ENCODE measurements at places on chromosomes 11 and 22. TPM values are rescaled to one million over a fixed set of nuclear protein-coding genes. Genes with fewer than 3 reads are reported as not detected.

Gene MS4A8
- not detected for total RNA-seq

DNA sequence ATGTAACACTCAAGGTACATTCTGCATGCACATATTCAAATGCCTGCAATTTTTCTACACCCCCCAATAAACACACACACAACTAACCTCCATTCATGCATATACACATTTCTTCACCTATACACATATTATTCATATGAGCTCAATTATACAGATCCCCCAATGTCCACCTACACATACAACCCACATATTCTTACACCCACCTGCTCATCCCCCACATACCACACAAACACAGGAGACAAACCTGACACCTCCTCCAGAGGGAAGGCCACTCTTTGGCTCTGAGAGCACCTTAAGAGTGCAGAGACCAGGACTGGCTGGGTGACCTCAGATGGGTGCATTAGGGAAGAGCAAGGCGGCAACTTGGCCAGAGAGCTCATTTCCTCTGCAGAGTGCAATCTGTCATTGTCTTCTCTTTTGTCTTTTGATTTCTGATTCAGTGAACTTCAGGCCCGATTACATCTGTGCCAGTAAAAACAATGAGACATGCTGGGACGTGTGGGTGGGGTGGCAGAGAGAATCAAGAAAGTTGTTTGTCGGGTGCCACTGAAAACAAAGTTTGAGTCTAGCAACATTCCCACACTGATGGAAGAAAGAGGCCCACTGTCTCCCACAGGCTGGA is 208.4 kb downstream of the NXPE2 start:
- H3K4me3 ChIP-seq, result no peak overlapping the region
- H3K36me3 ChIP-seq, result no peaks in the 10 kb centered on the region
- H3K27ac ChIP-seq, result no peak overlapping the region
- H3K27me3 ChIP-seq, result no peaks in the 10 kb centered on the region
- no peak for DNase-seq

DNA sequence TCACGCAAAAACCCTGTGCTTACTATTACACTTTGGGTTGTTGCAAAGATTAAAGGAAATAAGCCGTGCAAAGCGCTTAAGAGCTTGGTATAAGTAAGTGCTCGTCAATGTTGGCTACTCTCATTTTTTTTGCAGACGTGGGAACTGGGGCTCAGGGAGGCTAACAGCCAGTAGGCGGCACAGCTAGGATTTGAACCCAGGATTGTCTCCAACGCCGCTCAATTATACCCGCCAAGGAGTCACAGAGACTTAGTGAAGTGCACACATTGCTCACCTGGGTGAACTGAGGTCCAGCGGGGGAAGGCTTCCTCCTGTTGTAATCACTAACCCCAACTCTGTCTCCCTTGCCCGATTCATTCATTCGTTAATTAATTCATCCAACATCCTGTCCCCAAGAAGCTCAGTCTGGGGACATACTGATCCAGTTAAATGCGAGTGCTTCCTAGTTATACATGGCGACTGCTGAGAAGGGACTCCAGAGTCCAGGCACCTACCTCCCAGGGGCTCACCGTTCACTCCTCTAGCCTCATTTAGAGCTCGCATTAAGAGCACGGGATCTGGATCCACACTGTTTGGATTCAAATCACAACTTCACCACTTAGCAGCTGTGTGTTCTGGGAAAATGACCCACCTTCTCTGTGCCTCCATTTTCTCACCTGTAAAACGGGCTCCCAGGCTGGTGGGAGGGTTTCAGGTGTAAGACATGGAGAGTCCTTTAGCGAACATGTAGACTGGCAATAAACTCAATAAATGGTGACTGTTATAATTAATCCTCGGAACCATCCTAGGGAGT is 838 bp upstream of the MTFP1 start:
- peak overlapping the region; percentile 98 for H3K4me3 ChIP-seq
- H3K4me1 ChIP-seq, result peaks cover 66% of the 10 kb centered on the region
- peaks cover 44% of the 10 kb centered on the region for H3K36me3 ChIP-seq
- H3K27ac ChIP-seq, result peak overlapping the region; percentile 99
- no peak for DNase-seq

Gene NNMT
- total RNA-seq, result not detected

Gene OR2D2
- 0.56 TPM for total RNA-seq

GRCh38 chr11:12636871-12637410 is 37.3 kb upstream of the TEAD1 start:
- no peaks in the 10 kb centered on the region for H3K36me3 ChIP-seq
- no peak overlapping the region for H3K27ac ChIP-seq
- no peaks in the 10 kb centered on the region for H3K4me1 ChIP-seq
- no peak overlapping the region for H3K4me3 ChIP-seq
- H3K27me3 ChIP-seq, result peaks cover 2% of the 10 kb centered on the region
- no peak for DNase-seq

- H3K27ac ChIP-seq, result no peak overlapping the region
- peaks cover 5% of the 10 kb centered on the region for H3K4me1 ChIP-seq
- peaks cover 8% of the 10 kb centered on the region for H3K27me3 ChIP-seq
These were observed 28.7 kb downstream of the KCNQ1 start for GRCh38 chr11:2473361-2474058.

Gene E2F8
- 28.2 TPM for total RNA-seq

Gene LRRC51
- total RNA-seq, result 8.2 TPM

DNA sequence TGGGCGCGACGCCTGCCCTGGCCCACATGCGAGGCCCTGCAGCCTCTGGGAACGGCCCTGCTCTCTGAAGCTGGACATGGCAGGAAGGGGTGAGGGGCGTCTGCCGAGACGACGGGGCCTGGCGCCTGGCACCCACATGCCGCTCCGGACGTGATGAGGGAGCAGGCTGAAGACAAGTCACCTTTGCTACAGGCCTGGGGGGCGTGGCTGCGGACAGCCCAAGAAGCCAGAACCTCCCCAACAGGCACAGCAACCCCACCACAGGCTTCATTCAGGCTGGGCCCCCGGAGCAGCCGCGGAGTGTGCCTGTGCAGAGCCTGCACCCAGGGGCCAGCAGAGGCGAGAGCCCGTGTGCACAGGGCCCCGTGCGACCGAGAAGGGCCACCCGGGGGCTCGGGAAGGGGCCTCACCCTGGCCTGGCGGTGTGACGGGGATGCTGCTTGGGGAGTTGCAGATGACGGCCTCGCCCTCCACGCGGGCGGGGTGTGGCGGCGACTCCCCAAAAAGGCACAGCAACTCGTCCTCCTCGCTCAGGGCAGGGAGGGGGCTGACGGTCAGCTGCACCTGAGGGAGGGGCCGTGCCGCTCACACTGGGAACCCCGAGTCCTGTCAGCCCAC is 16.6 kb upstream of the MAPK11 start:
- no peak overlapping the region for H3K27ac ChIP-seq
- no peaks in the 10 kb centered on the region for H3K4me1 ChIP-seq
- no peaks in the 10 kb centered on the region for H3K27me3 ChIP-seq
- no peak for DNase-seq

GRCh38 chr11:74641289-74641688 is 48.9 kb downstream of the POLD3 start:
- H3K27me3 ChIP-seq, result no peaks in the 10 kb centered on the region
- no peak for DNase-seq
- peaks cover 8% of the 10 kb centered on the region for H3K4me1 ChIP-seq
- no peak overlapping the region for H3K27ac ChIP-seq
- no peak overlapping the region for H3K4me3 ChIP-seq

Gene APOL4
- not detected for total RNA-seq

DNA sequence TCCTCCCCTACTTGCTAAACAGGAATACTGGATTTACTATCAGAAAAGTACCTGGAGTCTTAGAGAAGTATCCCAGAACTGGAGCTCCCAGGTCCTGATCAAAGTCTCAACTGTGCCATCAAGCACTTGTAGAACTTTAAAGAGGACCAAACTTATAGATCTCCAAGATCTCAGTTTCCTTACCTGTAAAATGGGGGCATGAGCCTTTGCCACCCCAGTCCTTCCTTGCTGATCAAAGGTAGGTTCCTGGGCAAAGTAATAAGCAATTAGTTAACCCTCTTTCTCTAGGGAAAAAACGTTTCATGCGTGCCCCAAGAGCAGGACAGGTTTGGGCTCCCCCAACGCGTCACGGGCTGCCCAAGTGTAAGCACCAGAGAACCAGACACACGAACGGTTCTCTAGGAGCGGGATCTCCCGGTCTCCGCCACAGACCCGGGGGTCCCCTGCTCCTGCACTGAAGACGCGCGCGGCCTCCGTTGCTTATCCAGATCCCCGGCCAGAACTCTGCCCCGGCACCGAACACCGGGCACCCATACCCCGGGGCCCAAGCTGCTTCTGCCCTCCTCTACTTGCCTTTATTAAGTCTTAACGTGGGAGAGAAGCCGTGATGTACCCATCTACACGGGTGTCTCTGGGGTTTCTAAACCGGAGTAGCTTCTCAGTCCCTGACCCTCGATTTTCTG is 505 bp downstream of the ZNF214 start:
- H3K27me3 ChIP-seq, result peaks cover 24% of the 10 kb centered on the region
- no peak for DNase-seq
- no peaks in the 10 kb centered on the region for H3K36me3 ChIP-seq
- no peak overlapping the region for H3K27ac ChIP-seq
- no peaks in the 10 kb centered on the region for H3K4me1 ChIP-seq

GRCh38 chr11:115222863-115223530 is 281.2 kb downstream of the CADM1 start:
- peaks cover 57% of the 10 kb centered on the region for H3K4me1 ChIP-seq
- H3K27me3 ChIP-seq, result peaks cover 20% of the 10 kb centered on the region
- H3K4me3 ChIP-seq, result peak overlapping the region; percentile 33
- DNase-seq, result no peak
- peak overlapping the region; percentile 85 for H3K27ac ChIP-seq

DNA sequence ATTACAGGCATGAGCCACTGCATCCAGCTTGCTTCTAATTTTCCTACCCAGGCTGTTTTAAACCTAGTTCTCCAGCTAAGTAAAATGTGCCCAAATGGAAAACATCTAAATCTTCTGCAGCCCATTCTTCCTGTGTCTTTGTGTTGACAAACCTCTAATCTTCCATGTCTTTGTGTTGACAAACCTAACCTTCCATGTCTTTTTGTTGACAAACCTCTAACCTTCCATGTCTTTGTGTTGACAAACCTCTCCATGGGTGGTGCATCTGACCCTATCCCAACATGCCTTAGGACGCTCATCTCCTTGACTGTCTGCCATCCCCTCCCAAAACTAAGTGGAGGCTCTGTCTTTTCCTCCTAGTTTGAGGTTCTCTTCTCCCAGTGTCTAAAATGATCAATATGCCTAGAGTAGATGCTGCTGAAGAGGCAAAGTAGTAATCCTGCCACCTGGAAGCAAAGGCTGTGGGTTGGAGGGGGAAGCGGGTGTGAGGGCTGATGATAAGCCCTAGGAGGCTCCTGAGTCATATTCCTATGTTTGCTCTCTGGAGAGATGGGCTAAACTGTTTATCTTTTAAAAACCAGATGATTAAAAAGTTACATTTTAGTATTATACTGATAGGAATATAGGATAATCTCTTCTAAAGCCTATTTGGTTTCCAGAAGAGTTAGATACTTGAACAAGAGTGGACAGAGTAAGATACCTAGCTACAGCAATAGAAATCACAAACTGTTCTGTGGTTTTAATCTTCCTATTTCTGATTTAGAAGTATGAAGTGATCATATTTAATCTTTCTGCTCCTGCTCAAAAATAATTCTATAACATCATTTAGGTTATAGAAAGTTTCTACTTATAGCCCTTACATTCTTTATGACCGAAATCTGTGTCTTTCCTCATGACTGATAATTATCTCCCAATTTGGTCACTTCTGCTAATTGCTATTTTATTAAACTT is 7.9 kb downstream of the FEN1 start:
- peak overlapping the region; percentile 36 for H3K27ac ChIP-seq
- H3K27me3 ChIP-seq, result no peaks in the 10 kb centered on the region
- no peak for DNase-seq

GRCh38 chr22:29224121-29224858 is 18.6 kb downstream of the EMID1 start:
- no peak overlapping the region for H3K27ac ChIP-seq
- no peak for DNase-seq
- H3K4me3 ChIP-seq, result no peak overlapping the region
- no peaks in the 10 kb centered on the region for H3K4me1 ChIP-seq

GRCh38 chr11:112663947-112664634 is 297.1 kb upstream of the NCAM1 start:
- no peaks in the 10 kb centered on the region for H3K36me3 ChIP-seq
- H3K4me1 ChIP-seq, result no peaks in the 10 kb centered on the region
- H3K27ac ChIP-seq, result no peak overlapping the region

GRCh38 chr11:15179167-15179566 is 64.4 kb downstream of the INSC start:
- peaks cover 15% of the 10 kb centered on the region for H3K27me3 ChIP-seq
- DNase-seq, result no peak
- no peaks in the 10 kb centered on the region for H3K36me3 ChIP-seq

DNA sequence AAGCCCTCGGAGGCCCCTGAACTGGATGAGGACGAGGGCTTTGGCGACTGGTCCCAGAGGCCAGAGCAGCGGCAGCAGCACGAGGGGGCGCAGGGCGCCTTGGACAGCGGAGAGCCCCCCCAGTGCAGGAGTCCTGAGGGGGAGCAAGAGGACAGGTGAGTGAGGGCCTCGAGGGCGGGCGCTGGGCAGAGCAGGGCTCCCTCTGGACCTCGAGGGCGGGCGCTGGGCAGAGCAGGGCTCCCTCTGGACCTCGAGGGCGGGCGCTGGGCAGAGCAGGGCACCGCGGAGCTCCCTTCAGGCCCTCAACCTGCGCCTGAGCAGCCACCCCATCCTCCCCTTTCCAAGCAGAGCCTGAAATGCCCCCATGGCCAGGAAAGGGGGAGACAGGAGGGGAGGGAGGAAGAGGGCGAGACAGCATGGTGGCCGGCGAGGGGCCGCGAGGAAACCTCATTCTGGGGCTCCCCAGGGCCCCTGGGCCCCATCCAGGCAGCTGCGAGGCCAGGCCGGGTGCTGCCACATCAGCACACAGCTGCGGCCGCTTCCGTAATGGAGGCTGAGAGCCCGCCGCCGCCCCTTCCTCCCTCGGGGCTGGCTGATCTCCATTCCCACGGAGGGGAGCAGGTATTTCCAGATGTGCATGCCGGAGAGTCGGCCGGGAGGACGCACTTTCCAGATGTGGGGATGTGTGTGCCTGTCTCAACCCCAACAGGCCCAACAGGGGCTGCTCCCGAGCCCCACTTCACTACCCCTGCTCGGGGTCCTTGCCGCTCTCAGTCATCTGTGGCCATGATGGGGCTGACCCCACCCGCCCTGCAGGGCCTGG is 10.0 kb downstream of the PRR33 start:
- H3K36me3 ChIP-seq, result peaks cover 2% of the 10 kb centered on the region
- no peak overlapping the region for H3K4me3 ChIP-seq
- H3K4me1 ChIP-seq, result no peaks in the 10 kb centered on the region

Data from activated T-helper 1 cell treated with anti-CD3 and anti-CD28 coated beads, Interleukin-12 subunit alpha, Interleukin-12 subunit beta, Interleukin-2, Interleukin-4 antibody, amounts not matched to agents 30 ng/mL and 10 ng/mL and 1 ng/mL, durations not matched to agents 14 hours and 24 hours and 36 hours (primary cell).